ENCODE measurements at places on chromosomes 3 and 15.

GRCh38 chr3:147411238-147411814, 2.2 kb downstream of the ZIC1 start:
- DNase-seq = no peak

GRCh38 chr3:52896151-52896550, 1.2 kb downstream of the STIMATE start:
- no peak for DNase-seq

GRCh38 chr3:117068301-117068700, 358.7 kb downstream of the TUSC7 start:
- DNase-seq = no peak

GRCh38 chr15:59437817-59438624, at the start of gene FAM81A:
FAM81A (plus strand) TSS chr15:59438186; CDS start chr15:59458627, 20,441 bp downstream.
- DNase-seq = peak; percentile 69

All from trophoblast cell (in vitro differentiated cells and primary cell).